ENCODE measurements at places on chromosomes 5 and 9.

DNA sequence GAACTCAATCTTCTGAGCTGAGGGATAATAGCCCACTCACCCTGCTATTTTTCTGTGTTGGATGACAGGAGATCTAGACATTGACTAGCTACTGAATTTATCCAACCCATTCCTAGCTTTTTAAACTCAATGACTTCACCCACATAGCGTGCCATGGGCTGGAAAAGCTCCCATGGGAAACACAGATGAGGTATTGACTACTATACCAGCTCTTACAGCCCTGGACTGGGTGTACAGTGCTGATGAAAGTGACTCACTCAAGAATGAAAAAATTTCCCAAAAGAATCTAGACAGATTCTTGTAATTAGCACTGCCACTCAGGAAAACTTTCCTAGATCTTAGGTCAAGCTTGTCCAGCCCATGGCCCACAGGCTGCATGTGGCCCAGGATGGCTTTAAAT is 72.7 kb upstream of the NREP start:
- DNase-seq: no peak

- no peak for DNase-seq
Observed at GRCh38 chr9:17083258-17083657, 51.6 kb upstream of the CNTLN start.

- DNase-seq: no peak
Observed at GRCh38 chr9:37908283-37908682, 4.4 kb upstream of the SLC25A51 start.

DNA sequence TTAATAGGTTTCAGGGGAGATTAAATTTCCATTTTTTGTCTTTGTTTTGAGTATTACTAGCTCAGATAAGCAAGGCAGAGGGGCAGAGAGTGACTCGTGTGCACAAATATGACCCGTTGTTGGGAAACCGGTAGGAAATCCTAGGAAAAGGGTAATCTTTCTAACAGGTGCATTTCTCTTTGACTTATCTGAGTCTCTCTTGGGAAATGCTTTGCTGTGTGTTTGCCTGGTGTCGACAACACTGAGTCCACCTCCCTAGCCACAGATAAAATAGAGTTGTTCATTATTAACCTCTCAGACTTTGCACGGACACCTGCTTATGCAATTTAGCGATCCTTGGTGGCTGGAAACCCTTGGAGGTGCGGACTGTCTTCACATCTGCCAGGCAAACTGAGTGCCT is 164.2 kb downstream of the FGF1 start:
- DNase-seq: no peak

DNA sequence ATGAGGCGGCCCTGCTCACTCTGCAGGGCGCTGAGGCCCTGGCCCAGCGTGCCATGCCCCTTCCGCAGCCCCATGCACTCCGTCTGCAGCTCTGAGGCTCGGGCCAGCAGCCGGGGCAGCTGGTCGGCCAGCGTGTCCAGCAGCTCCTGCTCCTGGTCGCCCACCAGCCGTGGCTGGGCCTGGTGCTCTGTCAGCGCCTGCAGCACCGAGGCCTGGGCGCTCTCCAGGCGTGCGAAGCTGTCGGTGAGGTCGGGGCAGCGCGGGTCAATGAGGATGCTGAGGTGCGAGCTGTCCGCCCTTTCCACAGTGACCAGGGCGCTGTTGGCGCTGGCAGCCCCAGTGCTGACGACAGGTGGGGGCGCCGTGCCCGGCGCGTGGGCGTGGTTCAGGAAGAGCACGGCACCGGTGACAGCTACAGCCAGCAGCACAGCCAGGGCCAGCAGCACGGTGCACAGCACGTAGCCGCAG is 9.4 kb downstream of the FIBCD1 start:
- no peak for DNase-seq

GRCh38 chr9:23555851-23556250 is 270.2 kb downstream of the ELAVL2 start:
- DNase-seq: no peak
